Caudate nucleus (tissue), 63 donors: ENCODE measurements at places on chromosomes 16 and 17.

- no peak for DNase-seq
These were observed 35.7 kb downstream of the NLRC5 start for GRCh38 chr16:57024894-57025680.

DNA sequence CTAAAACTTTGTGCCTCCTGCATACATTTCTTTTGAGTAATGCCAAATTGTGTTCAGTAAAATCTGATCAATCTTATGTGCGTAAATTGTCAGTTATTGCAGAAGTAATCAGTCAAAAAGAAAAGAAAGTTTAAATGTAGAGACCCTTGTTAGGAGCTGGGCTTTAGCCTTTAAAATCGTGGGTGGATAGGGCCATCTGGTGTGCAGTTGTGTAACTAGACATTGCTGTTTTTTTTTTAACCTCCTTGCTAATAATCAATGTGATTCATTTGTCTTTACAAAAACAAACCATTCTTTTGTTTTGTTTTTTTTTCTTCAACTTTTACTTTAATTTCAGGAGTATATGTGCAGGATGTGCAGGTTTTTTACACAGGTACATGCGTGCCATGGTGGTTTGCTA, 5.3 kb upstream of the WWOX start:
- DNase-seq: no peak

DNA sequence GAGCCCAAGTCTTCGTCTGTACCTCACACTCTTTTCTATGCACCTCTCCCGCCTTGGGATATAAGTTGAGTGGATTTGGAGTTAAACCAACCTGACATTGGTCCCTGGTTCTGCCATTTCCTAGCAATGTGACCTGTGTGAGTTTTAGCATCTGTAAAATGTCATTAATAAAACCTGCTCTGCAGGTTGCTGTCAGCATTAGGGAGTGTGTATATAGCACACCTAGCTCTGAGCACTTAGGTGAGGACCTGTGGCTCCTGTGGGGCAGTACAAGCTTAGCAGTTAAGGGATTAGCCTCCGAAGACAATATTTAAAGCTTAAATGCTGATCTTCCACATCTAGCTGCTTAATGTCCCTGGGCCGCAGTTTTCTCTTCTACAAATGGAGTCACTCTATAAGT, 248.0 kb downstream of the TMEM114 start:
- no peak for DNase-seq

DNA sequence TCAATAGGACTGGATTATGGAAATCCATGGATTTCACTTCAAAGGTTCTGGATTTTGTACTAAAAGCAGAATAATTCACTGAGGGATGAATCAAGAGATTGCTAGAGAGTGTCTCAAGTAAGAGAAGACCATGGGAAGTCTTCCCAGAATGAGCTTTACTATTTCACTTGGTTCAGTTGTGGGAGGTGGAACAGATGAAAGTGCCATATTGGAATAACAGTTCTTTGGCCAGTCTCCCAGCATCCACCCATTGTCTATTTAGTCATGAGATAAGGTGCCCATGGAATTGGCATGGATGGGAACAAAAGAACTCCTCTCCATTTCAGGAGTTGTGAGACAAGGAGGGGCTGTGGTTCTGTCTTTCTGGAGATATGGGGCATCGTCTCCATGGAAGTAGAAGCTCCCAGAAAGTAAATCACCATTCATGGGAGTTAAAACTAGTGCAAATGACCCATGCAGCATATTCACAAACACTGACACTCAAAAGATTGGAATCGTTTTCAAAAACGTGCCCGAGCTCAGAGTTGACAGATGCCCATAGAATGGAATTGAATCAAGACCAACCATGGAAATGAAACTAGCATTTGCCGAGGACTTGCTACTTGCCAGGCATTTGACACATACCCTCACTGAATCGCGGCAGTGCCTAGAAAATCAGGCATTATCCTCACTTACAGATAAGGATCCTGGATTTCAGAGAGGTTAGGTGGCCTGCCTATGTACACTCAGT, 36.2 kb upstream of the CLEC3A start:
- no peak for DNase-seq

DNA sequence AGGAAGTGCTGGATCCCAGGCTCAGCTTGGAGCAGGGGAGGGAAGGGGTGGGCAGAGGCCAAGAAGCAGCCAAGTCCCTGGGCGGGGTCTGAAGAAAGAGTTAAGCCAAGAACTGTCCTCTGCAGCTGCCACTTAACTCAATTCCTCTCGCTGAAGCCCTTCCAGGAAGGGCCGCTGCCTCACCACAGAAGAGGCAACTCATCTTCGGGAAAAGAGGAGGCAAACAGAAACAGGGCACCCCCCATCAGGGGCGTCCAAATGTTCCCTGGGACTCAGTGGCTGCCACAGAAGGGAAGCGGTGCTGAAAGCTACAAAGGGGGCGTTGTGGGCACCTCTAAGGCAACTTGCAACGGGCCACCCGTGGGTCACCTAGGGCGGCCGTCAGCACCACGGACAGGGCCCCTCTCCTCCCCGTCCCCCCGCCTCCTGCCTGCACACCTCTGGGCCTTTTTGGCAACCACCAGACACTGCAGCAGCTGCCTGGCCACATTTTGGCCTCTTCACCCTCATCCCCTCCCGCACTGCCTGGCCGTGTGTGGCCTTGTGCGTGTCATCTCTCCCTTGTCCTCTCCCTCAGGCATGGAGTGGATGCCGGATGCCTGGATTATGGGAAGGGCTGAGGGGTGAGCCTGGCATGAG, 2.5 kb downstream of the TLCD3B start:
- DNase-seq: no peak

DNA sequence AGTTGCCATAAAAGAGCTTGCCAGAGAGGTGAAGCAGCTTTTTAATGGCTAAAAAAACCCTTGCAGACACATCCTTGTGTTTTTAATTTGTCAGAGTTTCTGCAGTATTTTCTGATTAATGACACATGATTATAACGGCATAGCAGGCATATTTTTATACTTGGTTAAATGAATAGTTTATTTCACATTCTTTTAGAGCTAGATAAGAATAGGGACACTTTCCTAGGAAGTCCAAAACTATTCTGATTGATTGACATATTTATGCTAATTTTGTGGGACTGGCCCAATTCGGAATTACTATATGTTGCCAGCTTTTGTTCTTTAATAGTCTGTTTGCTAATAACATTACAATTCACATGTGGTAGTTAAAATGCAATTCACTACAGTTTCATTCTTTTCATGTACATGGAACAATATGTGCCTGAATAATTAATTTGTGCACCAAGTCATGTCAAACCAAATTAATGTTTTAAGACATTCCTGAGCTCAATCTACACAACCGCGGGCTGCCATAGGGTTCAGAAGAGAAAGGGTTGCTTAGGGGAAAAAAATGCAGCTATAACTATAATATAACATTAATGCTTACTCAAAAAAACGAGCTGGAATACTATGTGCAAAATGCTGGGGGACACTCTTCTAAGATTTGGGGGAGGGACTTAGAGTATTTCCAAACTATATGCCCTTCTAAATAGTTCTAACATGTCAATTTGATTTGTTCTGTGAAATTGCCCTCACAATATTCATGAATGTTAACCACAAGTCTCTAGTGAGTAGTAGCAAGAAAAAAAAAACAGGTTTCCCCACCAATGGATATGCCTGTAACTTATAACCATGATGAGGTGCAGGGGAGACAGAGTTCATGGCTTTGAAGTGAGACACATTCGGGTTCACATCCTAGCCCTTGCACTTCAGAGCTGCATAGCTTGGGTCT, 305.4 kb downstream of the CEP112 start:
- no peak for DNase-seq

GRCh38 chr17:78706271-78706915, 75.7 kb downstream of the CYTH1 start:
- no peak for DNase-seq

- DNase-seq: no peak
These were observed 48.4 kb downstream of the COX4I1 start for GRCh38 chr16:85847681-85848601.

DNA sequence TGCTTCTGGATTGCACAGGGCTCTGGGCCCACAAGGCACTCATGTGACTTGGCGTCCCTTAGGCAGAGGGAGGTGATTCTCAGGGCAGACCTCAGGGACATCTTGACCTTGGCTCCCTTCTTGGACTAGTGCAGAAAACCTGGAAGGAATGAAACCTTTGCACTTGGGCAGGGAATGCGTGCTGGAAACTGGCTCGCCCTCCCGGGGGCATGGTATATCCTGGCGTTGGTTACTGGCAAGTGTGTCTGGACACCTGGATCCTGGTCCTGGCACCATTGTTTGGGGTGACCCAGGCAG, 63.5 kb upstream of the LGALS9 start:
- no peak for DNase-seq

DNA sequence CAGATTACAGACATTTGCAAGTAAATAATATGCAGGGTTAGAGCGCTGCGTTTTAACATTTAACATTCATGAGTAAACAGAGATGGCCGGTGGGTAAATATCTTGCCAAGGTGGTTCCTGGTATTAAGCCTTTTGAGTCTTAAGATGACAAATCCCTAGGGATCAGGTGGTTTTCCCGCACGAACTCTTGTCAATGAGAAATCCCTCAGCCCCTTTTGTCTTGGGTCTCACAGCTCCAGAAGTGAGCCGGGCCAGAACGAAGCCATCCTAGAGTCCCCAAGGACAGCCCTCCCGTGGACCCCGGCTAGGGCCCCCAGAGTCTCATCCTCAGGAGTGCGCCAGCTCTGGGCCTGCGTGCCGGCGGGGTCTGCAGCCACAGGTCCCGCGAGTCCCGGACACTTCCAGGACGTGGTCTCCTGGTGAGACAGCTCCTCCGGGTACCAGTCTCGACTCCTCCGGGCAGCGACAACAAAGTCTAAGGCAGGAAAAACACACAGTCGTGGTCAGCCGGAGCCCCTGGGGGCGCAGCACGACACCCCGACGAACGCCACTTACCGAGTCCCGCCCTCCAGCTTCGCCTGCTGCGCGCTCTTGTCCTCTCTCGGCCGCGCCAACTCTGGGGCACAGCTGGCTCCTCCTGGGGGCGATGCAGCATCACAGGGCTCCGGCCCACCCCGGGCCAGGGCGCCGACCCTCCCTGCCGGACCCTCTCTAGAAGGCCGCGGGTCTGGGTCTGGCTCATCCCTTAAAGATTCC, 13.3 kb downstream of the MIS12 start:
- DNase-seq: no peak

- DNase-seq: no peak
These were observed 153.5 kb upstream of the CDC42EP4 start for GRCh38 chr17:73465130-73465952.

DNA sequence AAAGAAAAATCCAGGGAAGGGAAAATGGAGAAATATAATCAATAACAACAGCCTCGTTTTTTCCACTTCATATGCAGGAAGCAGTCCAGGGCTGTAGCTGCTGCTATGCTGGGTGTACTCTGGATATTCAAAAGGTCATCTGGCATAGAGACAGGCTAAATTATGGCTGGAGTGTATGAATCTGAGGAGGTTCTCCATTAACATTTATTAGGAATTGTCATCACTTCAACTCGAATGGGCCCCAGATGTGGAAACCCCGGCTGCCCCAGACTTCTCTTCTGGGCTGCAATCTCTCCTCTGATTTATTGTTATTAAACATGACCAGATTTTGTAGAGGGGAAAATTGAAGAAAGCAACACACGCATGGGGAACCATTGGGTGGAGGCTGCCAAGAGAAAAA, 33.5 kb upstream of the SKAP1 start:
- no peak for DNase-seq

- DNase-seq: no peak
These were observed 64.1 kb upstream of the HSBP1 start for GRCh38 chr16:83743720-83744119.

- DNase-seq: peak; percentile 46
These were observed 51.5 kb upstream of the MGAT5B start for GRCh38 chr17:76816590-76817135.
